ENCODE measurements at places on chromosomes 6 and 20.

- no peak for DNase-seq
Observed at GRCh38 chr6:136171231-136171630, 78.9 kb downstream of the MTFR2 start.

DNA sequence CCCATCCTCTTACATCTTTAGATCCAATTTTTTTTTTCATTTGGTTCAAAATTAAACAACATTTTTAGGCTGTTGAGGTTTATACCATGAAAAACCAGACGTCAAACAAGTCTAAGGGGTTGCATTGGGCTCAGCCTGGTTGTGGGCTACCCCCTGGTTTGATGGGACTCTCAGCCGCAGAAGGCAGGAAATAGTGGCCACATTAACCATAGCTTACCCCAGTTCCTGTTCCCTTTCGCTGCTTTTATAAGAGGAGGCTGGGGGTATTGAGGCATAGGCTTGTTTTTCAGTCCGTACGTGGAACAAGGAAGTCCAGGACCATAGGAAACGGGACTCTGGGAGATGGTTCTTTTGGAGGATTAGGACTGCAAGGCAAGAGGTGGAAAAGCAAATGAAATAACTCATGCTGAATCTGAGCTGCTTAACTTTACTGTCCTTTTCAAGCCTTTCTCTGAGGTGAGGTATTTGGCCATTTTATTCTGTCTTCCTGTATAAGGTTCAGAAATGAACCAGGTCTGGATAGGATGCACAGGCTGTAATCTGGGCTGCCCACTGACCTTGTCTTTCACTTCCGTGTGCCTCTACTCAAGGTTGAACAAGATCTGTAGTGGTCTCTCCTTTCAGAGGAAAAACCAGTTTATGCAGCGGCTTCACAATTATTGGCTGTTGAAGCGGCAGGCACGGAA lies 7.7 kb downstream of the BRPF3 start:
- DNase-seq: peak; percentile 41

DNA sequence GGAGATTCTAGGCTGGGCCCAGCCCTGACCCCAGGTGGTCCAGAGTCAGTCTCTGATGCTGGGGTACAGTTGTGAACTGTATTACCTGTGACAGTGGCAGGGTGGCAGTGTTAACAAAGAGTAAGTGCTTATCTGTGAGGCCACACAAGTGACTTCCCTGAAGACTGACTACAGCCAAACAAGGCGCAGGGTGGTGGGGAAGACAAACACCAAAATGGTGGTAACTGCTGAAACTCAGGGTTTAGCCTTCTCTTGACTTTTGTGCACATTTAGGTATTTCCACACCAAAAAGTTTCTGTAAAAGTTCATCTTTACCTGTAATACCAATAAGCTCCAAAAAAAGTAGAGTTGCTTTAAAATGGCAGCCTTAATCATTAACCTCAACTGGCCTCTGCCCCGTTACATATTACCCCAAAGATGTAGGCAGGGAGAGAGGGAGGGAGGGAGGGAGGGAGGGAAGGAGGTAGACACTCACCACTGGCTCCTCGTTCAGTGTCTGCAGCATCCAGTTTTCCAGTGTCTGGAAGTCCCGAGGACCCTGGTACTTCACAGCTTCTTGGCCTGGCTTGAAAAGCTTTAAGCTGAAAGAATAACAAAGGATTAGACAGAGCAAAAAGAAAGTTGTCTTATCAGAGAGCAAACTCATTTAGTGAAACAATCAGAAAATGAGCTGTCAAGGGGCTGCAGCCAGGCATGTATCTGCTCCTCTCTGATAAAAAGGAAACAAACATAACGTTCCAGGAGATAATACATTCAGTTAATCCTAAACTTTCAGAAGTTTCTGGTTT lies 11.3 kb downstream of the TXNDC5 start:
- DNase-seq: peak; percentile 45

- DNase-seq: no peak
Observed at GRCh38 chr20:48285656-48286055, 500.4 kb upstream of the SULF2 start.

DNA sequence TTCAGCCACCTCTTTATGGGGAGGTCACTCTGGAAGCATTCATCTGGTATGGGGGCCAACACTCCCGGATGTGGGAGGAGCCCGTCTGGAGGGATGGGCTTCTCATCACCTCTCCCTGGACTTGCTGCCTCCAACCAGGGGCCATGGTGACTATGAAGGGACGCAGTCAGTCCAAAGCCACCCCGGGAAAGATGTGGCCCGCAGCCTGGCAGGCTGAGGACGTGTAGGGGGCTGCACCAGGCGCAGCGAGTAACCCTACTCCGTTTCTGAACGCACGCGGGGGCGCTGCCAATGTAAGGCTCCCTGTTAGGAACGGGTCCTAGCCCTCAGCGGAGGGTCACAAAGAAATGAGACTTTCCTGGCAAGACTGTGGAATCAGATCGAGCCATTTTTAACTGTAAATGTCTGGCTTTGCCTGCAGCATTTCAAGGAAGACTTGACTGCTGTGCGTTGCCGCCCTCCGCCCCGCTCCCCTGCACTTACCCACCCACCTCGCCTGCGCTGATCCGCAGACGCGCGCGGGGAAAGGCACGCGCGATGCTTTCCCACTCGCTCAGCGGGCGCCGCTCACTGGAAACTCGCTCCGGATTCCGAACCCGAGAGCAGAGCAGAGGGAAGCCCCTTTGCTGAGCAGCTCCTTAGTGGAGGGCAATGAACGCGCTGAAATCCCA lies 55.1 kb downstream of the IL20RA start:
- no peak for DNase-seq

- no peak for DNase-seq
Observed at GRCh38 chr6:6497976-6498375, 90.5 kb upstream of the LY86 start.

- DNase-seq: no peak
Observed at GRCh38 chr20:22977047-22977785, 57.9 kb upstream of the SSTR4 start.

DNA sequence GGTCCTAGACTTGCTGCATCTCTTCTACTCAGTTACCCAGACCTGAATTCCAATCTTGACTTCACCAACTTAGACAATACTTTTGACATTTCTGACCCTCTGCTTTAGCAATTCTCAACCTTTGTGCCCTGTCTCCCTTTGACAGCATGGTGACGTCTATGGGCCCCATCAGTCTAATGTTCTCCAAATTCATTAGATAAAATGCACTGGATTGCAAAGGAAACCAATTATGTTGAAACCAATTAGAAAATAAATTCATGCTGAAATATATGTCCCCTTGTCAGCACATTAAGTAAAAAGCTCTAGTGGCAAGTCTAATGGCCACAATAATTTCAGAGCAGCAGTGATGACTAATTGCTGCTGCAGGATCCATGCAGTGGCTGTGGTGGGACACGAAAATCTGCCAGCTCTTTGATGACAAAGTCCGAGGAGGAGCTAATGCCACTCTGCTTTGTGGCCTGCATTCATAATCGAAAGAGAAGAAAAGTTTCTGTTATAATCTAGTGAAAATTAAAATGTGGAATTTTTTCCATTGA lies 64.0 kb downstream of the BFSP1 start:
- no peak for DNase-seq

GRCh38 chr6:5157621-5158138 lies 72.5 kb downstream of the PPP1R3G start:
- no peak for DNase-seq

GRCh38 chr6:27839626-27840475 lies 72.3 kb downstream of the OR2B2 start:
- DNase-seq: no peak

GRCh38 chr6:92710048-92710447 lies 709.3 kb downstream of the EPHA7 start:
- DNase-seq: no peak

DNA sequence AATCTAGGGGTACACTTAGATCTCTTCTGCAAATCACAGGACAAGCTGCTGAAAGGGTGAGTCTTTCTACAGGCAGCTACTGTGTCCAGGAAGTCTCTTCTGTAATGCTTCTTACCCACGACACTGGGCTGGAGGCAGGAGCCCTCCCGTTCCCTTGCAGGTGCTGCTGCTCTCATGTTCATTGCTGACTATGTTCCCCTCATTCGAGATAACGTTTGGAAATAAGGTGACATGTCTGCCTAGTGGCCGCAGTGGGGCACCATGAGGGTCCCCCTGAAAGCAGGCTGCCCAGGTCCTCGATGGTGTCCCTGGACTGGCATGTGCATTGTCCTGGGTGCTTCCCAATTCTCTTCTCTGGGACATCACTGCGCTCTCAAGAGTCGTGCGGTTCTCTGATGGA lies 74.7 kb downstream of the SYNJ2 start:
- no peak for DNase-seq

GRCh38 chr6:137879885-137880745 lies 13.1 kb downstream of the TNFAIP3 start:
- no peak for DNase-seq

DNA sequence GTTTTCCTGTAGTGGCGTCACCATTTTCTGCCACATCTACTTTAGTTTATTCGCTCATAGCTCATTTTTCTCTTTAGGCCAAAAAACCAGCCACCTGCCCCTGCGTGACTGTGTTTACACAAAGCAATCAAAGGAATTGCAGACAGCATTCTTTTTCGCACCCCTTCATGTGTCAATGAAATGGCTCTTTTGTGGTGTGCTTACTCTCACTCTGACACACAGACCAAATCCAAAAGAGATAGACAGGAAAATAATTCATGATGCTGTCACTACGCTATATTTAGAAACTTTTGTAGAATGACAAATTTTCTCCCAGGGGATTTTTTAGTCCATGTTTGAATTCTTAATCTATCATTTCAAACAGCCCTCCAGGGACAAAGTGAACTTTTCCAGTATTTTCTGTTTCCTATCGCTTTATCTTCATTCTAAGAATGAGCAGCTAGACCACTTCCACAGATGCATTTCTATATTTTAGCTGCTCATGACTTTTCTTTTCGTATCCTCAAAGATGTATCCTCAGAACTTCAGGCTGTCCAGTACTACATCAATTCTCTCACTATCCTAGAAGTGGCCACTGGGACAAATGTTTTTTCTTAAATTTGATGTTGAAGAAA lies 37.9 kb upstream of the KHDRBS2 start:
- no peak for DNase-seq

- DNase-seq: peak; percentile 92
Observed at GRCh38 chr6:169724494-169725124, at the start of gene PHF10. Gene PHF10, minus strand, starts transcription at chr6:169724500. Its CDS starts 569 bp downstream, at chr6:169723931.

DNA sequence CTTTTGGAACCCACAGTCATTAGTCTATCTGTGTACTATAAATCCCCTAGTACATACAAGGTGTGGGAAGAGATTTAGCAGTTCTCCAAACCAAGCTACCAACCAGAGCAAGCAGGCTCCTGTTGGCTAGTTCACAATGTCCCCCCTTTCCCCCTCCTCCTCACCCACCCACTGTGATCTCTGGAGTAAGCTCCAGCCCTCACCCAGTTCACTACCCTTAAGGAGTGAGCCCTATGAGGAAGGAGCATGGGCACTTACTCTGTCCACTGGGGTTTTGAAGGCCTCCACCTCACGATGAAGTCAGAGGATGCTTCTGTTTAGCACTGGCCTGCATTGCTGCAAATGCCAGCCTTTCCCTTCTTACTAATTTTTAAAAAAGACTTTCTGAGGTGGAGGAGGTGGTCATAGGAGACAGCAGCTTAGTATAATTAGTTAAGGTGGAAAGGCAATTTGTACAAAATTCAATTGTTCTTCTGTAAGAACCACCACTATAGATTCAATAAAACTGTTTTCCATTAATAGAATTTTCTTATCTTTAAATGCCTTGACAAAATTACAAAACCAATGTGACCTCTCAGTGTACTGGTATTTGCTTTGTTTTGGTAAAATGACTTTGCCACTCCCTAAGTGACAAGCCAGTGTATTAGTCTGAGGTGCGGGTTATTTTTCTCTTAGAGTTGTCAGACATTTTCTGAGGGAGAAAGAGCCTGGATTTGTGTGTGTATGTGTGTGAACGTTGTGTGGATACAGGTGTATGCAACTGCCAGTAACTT lies 86.2 kb downstream of the TULP4 start:
- DNase-seq: no peak

GRCh38 chr6:108736832-108737231 lies 111.4 kb upstream of the ARMC2 start:
- DNase-seq: no peak

DNA sequence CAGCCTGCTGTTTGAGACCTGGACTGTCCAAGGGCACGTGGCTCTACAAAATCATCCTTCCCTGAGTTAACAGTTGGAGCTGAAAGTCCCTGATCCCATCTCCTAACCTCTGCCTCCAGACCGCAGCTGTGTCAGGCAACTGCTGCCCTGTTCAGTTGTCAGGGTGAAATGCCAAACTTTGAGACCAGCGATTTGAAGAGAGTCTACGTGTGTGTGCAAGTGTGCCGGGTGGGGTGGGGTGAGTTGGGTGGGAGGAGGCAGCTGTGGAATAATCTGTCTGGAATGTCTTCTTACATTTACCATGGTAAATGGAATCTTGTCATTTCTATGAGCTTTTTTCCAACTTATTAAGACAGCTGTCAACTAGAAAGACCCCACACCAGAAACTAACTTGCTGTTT lies 81.0 kb upstream of the FAM8A1 start:
- DNase-seq: no peak

DNA sequence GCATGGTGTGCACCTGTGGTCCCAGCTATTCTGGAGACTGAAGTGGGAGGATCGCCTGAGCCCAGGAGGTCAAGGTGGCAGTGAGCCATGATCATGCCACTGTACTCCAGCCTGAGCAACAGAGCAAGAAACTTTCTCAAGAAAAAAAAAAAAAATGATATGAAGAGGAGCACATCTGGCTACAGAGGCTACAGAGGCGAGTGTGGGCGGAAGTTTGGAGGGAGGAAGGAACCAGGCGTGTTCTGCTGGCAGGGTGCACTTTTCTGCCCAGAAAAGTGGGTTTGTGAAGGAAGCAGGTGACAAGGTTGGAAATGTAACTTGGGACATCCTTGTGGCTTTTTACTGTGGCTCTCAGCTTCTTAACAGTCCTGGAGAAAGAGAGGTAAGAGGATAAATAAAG lies 96.7 kb downstream of the SNX5 start:
- no peak for DNase-seq

DNA sequence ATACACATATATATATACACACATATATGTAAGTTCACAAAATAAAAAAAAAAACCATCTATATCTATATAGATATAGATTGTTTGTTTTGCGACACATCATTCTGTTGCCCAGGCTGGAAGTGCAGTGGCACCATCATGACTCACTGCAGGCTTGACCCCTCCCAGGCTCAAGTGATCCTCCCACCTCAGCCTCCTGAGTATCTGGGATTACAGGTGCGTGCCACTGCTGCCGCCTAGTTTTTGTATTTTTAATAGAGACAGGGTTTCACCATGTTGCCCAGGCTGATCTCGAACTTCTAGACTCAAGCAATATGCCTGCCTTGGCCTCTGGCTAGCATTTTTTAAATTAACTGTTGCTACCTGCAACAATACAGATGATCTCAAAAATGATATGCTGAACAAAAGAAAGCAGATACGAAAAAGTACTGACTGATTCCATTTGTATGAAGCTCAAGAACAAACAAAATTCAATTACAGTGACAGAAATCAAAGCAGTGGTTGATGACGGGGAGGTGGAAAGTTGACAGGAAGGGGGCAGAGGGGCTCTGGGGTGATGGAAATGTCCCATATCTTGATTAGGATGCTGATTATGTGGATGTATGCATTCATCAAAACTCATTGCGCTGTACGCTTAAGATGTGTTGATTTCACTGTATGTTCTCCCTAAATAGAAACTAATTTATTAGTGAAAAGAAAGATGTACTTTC lies 49.6 kb downstream of the ATXN1 start:
- no peak for DNase-seq
